ENCODE measurements at places on chromosomes 16 and 17.
A peak's percentile ranks its signal among the peaks of the same experiment; 100 is the strongest.

GRCh38 chr16:12754824-12755543, 48.7 kb downstream of the CPPED1 start:
- peak; percentile 25 for DNase-seq

DNA sequence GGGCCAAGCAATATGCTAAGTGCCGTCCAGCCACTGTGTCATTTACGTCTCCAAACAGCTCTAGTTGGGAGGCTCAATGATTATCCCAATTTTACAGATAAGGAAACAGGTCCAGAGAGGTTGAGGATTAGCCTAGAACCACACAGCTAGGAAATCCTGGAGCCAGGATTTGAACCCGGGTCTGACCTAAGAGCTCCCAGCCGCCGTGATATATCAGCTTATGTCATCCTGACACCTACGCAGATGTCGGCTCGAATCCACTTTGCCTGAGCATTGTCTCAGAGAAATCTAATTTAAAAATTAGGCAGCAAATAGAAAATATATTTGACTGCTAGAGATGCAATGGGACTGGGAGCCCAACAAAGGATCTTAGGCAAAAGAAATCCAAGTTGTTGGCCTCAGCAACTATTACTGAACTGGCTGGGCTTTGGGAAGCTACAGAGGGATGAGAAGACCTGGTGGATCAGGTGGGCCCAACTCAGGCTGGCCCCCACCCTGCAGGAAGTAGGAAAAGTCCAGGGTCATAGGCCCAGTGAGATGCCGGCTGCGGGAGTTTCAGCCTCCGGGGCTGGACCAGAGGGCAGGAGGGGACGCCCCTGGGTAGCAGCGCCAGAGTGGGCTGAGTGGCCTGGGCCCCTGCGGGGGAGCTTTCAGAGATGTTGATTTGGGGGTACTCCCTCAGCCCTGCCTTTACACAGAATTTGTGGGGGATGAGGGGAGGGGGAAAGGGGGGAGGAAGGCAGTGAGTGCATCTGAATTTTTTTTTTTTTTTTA, 35.1 kb upstream of the IL21R start:
- DNase-seq: no peak

- no peak for DNase-seq
Observed at GRCh38 chr16:27425961-27426360, 24.0 kb downstream of the IL21R start.

DNA sequence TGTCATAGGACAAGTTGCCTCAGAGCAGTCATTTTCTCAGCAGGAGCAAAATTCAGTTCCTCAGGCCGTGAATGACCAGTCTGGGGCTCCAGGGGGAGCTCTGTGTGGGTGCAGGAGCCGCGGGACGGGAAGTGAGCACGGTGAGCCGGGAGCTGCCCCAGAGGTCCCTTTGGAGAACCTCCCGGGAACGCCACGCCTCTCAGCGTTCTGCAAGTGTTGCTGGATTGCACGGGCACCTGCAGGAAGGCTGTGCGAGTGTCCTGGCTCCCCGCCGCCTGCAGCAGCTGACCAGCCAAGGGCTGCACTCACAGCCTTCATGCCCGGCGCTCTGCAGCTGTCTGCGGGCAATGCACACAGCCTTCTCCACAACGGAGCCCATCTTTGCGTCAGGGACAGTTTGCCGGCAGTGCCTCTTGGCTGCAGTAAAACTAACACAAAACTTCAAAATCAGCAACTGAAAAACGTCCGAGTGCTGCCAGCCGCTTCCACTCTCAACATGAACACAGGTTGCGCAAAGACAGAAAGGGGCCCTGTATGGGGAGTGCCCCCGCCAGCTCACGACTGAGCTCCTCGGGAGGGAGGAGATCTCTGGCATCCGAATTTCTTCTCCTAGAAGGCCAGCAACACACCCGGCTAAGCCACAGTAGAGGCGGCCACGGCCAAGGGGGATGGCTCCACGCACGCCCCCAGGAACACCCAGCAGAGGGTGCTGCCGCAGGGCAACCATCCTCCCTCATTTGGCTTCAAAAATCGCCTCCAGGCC, 16.0 kb downstream of the NDUFAF8 start:
- DNase-seq: peak; percentile 67

GRCh38 chr17:55783684-55784245, 32.9 kb downstream of the PCTP start:
- DNase-seq: no peak

DNA sequence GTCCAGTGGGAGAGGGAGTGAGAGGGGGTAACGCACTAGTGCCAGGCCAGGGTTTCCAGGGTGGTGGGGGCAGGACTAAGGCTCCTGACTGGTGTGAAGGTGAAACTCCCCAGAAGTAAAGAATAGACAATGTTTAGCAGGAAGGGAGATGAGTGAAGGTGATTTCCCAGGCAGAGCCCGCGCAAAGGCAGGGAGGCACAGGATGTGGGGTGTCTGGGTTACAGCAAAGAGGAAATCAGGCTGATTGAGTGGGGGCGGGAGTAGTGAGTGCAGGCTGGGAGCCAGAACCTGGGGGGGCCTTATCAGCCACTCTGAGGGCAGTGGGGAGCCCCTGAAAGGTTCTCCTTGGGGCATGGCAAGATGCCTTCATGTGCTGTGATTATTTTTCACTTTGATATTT, 167.5 kb downstream of the UTP18 start:
- no peak for DNase-seq

- no peak for DNase-seq
Observed at GRCh38 chr17:67165201-67165600, 79.8 kb downstream of the HELZ start.

GRCh38 chr16:86357950-86358349, 152.4 kb upstream of the FOXF1 start:
- DNase-seq: no peak

GRCh38 chr17:78044280-78044835, 84.2 kb downstream of the TMC6 start:
- DNase-seq: no peak
